ENCODE measurements at places on chromosomes 1 and 21.

GRCh38 chr21:44356636-44357035 lies 3.2 kb downstream of the TRPM2 start:
- no peak for DNase-seq

- no peak for DNase-seq
Measured at GRCh38 chr1:92921031-92922023, 39.9 kb downstream of the DIPK1A start.

- peak; percentile 21 for DNase-seq
Measured at GRCh38 chr1:202860744-202861419, 28.1 kb downstream of the RABIF start.

- peak; percentile 29 for DNase-seq
Measured at GRCh38 chr1:116737020-116737854, 17.0 kb upstream of the CD2 start.

DNA sequence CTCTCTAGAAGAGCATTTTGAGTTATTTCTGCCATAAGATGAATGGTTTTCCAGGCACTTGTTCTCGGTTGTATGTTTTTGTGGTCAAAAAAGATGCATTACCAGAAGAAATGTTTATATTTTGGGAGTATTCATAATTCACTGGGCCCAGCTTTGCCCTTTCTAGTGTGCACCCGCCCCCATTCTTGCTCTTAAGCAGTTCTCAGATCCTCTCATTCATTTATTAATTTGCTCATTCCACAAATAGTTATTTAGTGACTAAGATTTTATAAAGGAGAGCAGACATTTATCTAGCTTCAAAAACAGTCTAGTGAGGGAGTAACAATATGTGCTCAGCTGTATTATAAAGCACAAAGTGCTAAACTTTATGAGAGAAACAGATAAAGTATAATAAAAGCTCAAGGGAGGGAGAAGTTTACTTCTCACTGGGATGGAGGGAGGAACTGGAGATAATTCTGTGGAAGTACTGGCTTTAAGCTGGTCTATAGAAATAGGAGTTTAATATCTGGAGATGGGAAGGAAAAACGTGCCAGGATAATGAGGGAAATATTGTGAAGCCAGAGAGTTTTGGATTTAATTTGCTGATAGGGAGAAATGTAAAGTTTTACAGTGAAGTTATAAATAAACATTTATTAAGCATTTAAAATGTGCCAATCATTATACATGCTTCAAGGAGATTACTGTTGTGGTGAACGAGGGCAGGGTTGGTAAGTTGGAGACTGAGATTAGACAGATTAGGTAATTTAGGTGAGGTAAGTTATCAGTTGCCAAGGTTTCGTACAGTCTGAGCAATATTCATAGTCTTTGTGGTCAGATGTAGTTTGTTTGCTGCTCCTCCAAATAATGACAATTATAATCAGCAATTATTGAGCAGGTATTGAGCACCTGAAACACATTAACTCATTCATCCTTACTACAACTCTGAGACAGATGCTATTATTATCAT lies 9.1 kb upstream of the MACF1 start:
- DNase-seq: no peak

- no peak for DNase-seq
Measured at GRCh38 chr1:229253151-229253974, 17.5 kb upstream of the RAB4A start.
